ENCODE measurements at places on chromosomes 2 and 18.
A peak's percentile ranks its signal among the peaks of the same experiment; 100 is the strongest.

DNA sequence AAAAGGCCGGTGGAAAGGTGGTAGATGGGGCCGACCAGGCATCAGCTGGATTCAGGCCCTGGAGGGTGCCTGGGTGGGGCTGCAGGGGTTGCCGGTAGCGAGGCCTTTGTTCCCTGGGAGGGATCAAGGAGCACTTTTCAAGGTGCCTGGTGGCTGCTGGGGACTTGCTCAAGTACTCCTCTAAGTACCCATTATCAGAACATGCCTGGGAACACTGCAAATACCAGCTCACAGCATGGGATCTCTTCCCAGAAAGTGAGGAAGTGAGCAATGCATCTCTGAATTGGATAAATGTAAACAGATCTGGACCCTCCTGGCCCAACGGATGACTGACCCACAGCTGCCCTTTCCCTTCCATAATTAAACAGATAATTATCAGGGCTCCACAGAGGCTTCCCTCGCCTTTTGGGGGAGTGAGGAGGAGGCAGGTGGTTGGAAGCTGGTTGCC, 210.5 kb downstream of the SH3RF3 start:
- no peak for ATAC-seq

DNA sequence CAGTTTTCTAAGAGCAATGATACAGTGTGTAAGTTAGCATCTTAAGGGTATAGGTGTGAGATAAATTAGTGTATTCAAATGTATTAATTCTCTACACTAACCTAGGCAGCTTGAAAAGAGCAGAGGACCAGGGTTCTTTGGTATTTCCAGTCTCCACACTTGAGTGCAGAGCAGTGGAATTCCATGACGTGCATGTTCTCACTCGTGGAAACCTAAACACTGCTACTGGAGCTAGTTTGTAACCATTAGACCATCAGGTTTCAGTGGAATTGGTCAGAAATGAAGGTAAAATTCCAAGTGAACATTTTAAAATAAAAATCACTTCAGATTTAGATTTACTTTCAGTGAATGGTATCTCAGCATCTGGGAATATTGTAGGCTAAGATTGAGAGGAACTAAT, 9.0 kb downstream of the SPTBN1 start:
- no peak for ATAC-seq

DNA sequence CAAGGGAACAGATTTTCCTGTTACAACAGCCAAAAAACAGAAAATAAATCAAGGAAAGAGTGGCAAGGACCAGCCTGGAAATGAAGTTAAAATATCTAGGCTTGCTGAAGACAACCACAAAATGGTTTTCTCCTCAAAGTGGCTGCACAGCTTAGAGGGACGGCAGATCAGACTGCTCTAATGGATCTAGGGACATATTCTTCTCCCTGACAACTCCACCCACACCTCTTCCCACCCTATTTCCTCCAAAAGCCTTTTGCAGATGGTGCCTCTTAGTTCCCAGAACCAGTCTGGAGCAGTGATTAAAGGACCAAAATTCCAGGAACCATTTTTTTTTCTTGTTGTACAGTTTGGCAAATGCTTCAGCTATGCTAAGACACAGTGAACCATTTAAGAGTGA, 220.2 kb upstream of the SIX2 start:
- ATAC-seq: no peak

GRCh38 chr2:73821227-73821626, 7.5 kb upstream of the STAMBP start:
- ATAC-seq: peak; percentile 95

DNA sequence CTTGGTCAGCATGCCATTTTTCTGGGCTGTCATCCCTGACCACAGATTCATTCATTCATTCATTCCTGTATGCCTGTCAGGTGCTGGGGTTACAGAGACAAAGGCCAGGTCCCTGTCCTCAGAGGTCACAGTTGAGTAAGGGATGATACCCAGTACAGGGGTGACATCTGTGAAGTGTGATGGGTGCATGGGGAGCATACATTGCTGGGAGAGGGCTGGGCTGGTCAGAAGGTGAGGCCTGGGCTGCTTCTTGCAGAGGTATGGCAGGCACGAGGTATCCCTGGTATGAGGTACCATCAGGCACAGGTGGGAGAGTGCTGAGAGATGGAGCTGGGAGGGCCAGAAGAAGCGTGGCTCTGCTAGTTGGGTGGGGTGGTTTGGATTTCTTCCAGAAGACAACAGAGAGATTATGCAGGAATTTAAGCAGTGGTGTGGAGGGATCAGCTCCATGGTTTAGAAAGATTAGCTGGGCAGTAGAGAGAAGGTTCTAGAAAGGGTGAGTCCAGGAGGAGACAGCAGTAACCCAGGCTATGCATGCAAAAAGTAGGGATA, 181.9 kb upstream of the HAAO start:
- no peak for ATAC-seq

GRCh38 chr2:174343623-174344455, 9.1 kb downstream of the SP9 start:
- ATAC-seq: no peak

DNA sequence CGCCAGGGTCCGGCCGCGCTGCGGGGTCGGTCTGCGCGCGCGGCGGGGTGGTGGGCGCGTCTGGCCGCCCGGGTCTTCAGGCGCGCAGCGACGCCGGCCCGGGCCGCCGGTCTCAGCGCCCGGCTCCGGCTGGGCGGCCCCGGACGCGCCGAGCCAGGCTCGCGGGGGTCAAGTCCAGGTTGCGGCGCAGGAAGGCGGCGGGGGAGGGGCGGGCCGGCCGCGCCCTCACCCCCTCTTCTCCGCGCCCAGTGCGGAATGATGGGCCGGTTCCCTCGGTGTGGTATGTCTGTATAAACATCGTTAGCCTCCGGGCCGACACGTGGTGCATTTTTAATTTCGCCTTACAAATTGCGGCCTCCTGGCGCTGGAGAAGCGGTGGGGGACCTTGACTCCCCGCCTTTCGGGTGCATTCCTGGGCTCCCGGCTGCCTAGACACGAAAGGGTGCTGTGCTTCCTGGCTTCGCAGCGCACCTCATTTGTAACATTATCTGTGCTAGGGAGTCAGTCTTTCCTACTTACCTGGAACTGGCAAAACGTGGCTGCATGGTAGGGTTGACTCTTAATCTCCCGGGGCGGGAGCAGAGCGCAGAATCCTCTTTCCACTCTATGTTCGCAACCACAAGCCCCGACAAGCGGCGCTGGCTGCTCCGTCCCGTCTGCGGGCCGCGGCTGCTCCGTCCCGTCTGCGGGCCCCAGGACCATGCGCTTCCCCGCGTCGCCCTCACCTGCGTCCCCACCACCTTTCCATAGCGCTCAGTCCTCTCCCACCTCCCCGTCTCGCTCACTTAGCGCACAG, 69.0 kb downstream of the CTAGE1 start:
- ATAC-seq: no peak

DNA sequence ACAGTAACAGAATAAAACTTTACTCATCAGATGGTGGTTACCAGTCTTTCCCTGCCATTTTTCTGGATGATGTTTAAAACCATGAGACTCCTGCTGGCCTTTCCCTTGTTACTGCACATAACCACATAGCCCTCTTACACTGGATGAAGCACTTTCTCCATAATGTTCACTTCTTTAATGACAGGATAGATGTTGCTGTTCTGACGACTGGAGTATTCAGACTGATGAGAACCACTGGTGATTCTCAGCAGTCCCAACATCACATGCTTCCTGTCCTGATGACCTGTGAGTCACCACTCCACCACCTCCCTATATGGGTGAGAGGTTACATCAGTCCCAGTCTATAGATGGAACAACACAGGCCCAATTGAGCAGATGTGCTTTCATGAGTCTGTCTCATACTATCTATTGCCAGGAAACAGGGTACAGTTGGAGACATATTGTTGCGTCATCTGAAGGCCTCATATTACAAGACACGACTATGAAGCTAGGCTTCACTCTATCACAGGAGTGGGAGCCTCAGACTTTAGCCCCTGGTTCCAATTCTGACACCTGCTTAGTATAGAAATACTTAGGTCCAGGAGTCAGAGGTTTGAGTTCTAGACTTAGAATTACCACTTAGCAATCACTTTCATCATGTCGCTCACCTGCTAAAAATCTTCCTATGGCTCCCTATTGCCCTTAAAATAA, 145.7 kb upstream of the KLF7 start:
- peak; percentile 77 for ATAC-seq

GRCh38 chr2:170106102-170106840, 71.7 kb upstream of the MYO3B start:
- ATAC-seq: no peak

DNA sequence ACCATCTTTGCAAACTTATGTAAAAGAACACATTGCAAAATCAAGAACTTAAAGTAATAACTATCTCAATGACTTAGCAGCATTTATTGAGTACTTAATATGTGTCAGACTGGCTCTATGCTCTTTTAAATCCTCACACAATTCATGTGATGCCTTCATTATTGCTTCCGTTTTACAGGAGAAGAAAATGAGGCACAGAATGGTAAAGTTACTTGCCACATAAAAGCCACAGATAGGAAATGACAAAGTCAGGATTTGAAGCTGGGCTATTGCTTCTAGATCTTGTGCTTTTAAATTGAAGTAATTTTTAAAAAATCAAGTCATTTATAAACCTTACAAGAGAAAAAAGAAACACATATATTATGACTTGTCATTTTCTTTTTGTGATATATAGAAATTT, 174.2 kb downstream of the WDR7 start:
- ATAC-seq: no peak

DNA sequence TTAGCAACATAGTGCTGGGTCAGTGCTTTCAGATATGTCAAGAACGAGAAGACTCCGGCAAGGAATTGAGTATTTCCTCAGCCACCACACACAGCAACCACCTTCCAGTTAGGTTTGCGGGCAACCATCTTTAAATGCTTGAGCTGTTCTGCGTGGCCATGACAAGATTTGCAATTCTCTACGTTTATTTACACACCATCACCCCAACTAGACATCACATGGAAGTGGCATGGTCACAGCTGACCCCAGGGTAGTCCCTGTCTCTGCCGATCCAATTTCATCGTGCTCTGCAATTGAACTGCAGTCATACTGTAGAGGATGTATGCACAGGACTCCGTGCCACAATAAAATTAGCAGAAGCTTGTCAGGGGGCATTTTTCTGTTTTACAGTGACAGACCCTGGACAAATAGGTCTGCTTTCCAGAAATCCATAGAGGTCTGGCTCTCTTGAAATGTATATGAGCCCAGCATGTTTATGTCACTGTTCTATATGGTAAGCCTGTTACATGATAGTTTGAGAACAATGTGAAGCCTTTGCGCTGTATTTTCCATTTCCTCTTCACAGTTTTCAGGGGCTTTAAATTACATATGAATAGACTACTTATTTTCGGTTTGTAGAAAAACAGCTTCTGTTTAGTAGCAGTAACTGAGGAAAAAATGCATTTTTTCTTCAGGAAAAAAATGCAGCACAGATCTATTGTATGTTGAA, 605.2 kb downstream of the NR4A2 start:
- peak; percentile 54 for ATAC-seq

- no peak for ATAC-seq
These were observed 48.8 kb downstream of the MCFD2 start for GRCh38 chr2:46866770-46867246.

DNA sequence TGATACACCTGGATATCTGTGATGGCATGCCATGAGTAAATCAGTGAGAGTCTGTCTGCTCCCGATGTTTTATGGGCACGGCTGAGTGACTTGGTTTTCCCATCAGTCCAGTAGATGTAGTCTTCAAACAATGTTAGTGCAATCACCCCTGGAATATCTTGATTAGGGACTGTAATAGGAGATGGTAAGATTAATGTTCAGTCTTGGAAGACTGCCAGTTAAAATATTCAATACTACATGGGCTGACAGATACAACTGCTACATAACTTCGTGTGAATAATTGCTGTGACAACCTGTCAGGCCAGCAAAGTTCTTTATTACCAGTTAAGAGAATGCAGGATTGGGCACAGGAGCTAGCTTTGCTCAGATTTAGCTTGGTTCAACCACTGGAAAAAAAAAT, 1673.3 kb downstream of the LRP1B start:
- ATAC-seq: no peak

DNA sequence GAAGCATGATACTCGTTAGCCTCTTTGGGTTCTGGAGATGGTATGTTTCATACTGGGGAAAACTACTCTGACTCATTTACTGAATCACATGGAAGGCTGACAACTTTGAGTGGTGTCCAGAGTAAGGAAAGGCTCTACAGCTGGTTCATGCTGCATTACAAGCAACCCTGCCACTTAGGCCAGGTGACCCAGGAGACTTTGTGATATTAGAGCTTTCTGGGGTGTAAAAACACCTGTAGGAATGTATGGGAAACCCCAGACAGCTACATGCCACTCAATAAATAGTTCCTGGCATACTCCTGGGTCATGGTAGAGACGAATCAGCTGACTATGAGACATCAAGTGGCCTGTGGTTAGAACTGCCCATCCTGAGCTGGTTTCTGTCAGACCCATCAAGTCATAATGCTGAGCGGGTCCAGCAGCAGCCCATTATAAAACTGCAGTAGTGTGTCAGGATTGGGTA, 21.3 kb upstream of the TCF7L1 start:
- ATAC-seq: no peak

- no peak for ATAC-seq
These were observed 662.7 kb upstream of the HS6ST1 start for GRCh38 chr2:128981353-128981752.

GRCh38 chr2:156464106-156464505, 27.9 kb downstream of the GPD2 start:
- no peak for ATAC-seq

DNA sequence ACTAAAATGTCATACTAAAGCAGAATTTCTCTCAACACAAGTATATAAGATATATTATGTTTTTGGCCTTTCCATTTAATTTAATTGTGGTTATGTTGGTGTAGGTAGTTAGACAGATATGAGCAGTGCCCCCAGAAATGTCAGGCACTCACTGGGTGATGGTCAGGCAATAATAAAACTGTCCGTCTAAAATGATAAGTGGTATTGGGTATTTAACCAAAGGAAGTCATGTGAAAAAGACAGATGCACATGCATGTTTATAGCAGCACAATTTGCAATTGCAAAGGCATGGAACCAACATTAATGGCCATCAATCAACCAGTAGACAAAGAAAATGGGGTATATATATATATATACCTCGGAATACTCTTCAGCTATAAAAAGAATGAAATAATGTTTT, 936.6 kb upstream of the SLC39A10 start:
- no peak for ATAC-seq

GRCh38 chr2:74206180-74206688, 7.8 kb downstream of the MTHFD2 start:
- ATAC-seq: peak; percentile 95

DNA sequence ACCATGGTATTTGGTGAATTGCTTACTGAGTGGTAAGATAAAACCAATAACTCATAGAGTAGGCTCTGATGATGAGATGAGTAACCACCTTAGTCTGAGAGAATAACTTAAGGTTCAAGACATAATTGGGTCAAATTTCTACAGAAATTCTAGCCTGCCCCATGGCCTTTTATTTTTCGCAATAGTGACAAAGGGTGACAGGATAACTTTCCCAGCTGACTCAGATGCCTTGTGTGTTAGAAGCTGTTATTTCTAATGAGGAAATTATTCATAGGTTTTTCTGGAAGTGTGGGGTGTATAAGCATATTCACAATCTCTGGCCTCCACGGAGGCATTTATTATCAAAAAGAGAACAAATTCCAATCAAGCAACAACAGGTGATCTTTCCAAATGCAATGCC, 159.0 kb downstream of the NUP35 start:
- ATAC-seq: no peak

GRCh38 chr2:121804340-121804739, 48.9 kb downstream of the TSN start:
- ATAC-seq: peak; percentile 55

- peak; percentile 31 for ATAC-seq
These were observed 479 bp downstream of the RAB11FIP5 start for GRCh38 chr2:73112026-73112912.

Data from stimulated activated memory B cell treated with anti-CD40 and anti-IgM and Interleukin-4, amounts not matched to agents 10 μg/mL and 1 μg/mL and 100 μg/mL, for 72 hours (primary cell).